ENCODE measurements at places on chromosomes 4 and X.

GRCh38 chrX:43446752-43447151 is 209.3 kb upstream of the MAOA start:
- no peak for DNase-seq

GRCh38 chr4:175656649-175657048 is 155.4 kb downstream of the GPM6A start:
- no peak for DNase-seq

DNA sequence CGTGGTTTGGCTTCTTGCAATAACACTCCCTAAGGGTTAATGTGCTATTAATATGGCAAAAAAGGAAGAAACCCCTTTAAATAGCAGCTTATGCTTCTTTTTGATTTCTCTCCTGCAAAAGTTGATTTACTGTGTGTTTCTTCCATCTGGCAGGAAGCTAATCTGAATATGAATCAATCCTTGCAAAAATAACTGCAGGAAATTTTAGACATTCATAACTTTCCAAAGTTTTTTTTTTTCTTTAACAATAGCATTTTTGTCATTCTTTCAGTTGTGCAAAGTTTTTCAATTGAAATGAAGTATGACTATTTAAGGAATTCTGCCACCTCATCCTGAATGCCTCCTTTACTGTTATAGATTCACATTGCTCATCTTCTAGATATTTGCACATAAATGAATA is 115.6 kb downstream of the SPANXA1 start:
- DNase-seq = no peak

DNA sequence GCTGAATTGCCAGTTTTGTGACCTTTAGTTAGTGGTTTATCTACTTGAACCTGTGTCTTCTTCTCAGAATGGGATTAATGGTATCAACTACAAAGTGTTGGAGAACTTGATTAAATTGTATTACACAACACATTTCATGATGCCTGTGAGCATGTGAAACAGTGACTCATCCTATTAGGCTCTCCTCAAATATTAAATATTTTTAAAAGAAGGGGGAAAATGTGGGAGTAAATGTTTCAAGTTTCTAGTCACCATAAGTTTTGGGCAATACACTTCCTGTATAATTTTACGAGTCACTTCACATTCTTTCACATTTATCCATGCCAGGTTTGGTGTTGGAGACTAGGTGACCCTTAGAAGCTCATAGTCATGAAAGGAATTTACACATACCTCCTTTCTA is 147.0 kb downstream of the HS3ST1 start:
- no peak for DNase-seq

DNA sequence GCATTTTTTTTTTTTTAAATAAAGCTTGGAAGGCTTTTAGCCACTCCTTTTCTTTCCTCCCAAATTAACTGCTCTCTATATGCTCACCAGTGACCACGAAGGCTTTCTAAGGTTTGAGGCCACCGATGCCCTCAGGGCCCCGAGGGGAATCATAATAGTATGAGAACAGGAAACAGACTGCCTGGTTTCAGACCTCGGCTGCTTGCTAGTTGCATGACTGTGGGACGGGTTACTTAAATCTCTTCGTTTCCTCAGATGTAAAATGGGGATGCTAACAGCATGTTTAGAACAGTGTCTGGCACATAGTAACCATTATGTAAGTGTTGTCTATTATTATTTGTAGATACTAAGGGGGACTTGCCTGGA is 3.6 kb downstream of the LINC00632 start:
- no peak for DNase-seq

GRCh38 chr4:101142259-101142658 is 205.1 kb downstream of the PPP3CA start:
- DNase-seq = no peak

- DNase-seq = no peak
Measured at GRCh38 chr4:85748654-85749053, 273.7 kb downstream of the ARHGAP24 start.

- no peak for DNase-seq
Measured at GRCh38 chrX:132009350-132009749, 13.8 kb upstream of the STK26 start.

- DNase-seq = no peak
Measured at GRCh38 chrX:67546496-67547423, 2.9 kb downstream of the AR start.

DNA sequence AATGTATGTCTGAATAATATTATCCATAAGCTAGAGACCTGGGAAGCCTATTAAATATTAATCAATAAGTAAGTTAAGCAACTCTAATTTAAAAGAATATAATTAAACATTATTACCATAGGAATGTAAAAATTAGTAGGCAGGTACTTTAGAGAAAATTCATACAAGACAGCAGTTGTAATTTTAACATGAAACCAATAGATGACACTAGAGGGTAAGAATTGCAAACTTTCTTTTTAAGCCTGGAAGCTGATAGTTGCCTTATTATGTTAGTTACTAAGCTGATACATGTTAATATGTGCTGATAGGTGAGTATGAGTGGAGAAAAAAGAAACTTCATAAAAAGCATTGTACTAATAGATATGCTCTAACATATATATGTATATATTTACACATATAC is 1157.4 kb downstream of the FAM133A start:
- DNase-seq = peak; percentile 11

DNA sequence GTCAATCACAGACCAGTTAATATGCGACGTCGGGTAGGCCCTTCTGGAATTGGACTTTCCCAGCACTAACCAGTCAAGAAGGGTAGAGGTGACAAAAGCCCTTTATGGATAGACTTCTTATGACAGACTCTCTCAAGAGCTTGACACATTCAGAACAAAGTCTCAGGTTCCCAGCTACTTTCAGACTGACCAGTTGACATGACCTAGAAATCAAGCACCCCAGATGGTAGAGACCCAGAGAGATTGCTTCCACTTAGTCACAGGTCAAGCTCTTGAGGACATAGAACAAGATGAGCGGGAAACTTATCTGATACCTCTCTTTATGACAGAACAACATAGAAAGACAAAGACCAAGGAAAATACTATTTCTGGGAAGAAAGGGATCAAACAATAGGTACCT is 21.4 kb upstream of the HERC6 start:
- DNase-seq = no peak

GRCh38 chr4:1579901-1580691 is 104.0 kb downstream of the FAM53A start:
- DNase-seq = no peak

DNA sequence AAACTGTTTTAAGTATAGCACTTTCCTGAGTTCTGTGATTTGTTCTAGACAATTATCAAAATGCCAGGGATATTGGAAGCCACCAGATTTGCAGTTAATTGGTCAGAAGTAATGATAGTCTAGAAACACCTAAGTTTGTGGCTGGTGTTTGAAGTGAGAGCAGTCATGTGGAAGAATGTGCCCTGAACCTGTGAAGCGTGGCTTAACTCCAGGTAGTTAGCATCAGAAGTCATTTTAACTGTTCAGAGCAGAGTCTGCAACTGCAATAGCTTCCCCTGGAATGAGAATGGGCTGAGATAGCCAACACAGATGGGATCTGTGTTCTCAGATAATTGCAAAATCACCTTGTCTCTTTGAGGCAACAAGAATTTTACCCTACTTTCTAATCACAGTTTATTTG is 255.1 kb upstream of the GK2 start:
- DNase-seq = no peak

DNA sequence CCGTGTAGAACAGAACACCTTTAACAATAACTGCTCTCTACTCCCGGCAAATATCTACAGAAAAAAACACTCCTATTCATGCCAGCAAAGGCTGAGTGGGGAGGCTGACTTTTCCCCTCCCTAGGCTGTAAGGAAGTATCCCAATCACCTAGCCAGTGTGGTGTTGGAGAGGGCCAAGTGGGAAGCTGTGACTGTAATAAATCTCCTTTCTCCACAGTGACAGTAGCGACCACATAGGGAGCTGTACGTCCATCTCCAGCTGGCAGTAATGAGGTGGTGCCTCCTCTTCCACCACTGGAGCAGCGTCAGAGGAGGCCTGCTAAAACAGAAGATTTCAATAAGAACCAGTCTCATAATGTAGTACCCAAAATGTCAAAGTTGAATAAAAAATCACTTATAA is 47.9 kb upstream of the PLAC1 start:
- DNase-seq = no peak

- DNase-seq = no peak
Measured at GRCh38 chr4:81260443-81261101, 45.5 kb upstream of the PRKG2 start.

DNA sequence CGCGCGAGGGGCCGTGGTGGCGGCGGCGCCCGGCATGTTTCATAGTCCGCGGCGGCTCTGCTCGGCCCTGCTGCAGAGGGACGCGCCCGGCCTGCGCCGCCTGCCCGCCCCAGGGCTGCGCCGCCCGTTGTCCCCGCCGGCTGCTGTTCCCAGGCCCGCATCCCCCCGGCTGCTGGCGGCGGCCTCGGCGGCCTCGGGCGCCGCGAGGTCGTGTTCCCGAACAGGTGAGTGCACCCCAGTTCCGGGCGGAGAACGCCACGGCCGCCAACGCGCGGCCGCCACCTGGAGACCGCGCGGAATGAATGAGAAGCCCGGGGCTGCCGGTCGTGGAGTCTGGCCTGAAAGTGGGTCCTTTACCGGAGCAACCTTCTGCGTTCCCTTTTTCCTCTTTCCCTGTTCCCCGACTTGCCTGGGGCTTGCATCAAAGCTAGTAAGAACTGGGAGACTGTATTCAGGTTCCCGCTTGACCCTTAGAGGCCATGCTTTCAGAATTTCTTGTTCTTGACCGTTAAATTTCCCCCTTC is 429 bp downstream of the NOCT start:
- no peak for DNase-seq

GRCh38 chr4:144104509-144105130 is 35.9 kb downstream of the GYPA start:
- DNase-seq = no peak

DNA sequence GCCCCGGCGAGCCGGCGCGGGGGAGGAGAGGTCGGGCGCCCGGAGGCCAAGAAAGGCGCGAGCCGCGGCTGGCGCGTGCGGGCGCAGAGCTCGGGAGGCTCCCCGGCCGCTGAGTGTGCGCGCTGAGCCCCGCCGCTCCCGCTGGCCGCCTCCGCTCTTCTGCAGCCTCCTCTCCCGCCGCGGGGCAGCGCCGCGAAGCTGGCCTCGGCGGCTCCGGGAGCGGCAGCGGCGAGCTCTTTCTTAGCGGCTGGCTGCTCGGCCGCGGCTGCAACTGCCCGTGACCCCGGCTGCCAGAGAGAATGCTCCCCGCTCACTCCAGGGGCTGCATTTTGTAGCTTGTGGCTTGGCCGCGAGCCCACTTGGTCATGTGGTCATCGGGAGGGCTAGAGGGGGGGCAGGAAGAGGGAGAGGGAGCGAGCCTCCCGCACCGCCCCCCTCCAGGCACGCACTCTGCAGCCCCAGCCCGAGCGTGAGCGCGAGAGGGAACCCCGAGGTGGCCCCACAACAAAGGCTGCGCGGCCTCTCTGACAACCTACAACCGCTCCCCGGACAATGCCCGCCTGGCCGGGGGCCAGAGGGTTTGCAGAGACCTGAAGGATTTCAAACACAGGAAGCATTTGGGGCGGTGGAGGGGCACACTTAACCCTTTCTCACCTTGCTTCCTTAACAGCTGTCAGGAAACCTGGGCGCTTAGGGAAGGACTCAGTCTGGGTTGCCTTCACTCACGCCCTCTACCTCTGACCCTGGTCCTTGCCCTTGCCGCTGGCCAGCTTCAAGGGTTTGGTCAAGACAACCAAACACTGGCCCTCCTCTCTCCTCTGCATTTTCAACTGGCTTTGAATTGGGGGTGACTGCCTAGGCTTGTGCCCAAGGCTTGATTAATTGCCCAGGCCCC is at the start of gene APLN:
Gene APLN, minus strand, starts transcription at position 305 of the 895 bp plus-strand sequence. CDS start 326 bp downstream, outside the sequence.
- DNase-seq = no peak

DNA sequence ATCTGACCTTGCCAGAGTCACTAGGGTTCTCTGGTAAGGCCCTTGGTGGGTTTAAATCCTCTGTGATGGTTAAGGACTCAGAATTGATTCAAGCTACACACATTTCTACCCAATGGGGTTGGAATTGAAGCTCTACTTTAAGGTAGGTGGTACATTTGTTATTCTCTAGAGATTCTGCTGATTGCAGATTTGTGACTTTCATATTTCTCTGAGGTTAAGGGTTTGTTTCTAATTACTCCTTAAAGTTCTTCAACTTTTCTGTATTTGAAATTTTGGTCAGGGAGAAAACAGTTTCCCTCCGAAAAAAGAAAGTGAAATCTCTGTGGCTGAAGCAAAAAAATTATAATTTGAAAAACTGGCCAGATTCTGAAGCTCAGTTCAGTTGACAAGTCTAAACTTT is 25.8 kb upstream of the USP46 start:
- DNase-seq = no peak

GRCh38 chrX:71908387-71908786 is 2.3 kb upstream of the NHSL2 start:
- DNase-seq = no peak

GRCh38 chr4:129994715-129995114 is 898.8 kb downstream of the C4orf33 start:
- no peak for DNase-seq

- DNase-seq = no peak
Measured at GRCh38 chr4:15286041-15286440, 141.8 kb upstream of the C1QTNF7 start.

DNA sequence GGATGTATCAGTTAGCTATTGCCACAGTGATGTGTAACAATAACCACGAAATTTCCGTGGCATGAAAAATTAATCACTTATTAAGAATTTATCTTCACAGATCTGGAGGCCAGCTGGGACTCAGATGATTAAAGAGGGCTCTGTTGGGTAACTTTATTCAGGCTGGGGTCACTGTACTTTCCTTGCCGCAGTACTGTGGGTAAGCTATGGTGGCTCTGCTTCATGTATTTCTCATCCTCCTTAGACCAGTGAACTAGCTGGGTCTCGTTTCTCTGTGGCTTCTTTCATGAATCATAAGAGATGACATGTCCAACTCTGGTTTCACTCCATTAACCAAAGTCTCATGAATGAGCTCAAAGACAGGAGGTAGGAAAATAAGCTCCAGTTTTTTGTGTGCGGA is 13.5 kb downstream of the TEX13B start:
- DNase-seq = no peak

- DNase-seq = no peak
Measured at GRCh38 chr4:22508376-22508775, 7.5 kb downstream of the ADGRA3 start.

DNA sequence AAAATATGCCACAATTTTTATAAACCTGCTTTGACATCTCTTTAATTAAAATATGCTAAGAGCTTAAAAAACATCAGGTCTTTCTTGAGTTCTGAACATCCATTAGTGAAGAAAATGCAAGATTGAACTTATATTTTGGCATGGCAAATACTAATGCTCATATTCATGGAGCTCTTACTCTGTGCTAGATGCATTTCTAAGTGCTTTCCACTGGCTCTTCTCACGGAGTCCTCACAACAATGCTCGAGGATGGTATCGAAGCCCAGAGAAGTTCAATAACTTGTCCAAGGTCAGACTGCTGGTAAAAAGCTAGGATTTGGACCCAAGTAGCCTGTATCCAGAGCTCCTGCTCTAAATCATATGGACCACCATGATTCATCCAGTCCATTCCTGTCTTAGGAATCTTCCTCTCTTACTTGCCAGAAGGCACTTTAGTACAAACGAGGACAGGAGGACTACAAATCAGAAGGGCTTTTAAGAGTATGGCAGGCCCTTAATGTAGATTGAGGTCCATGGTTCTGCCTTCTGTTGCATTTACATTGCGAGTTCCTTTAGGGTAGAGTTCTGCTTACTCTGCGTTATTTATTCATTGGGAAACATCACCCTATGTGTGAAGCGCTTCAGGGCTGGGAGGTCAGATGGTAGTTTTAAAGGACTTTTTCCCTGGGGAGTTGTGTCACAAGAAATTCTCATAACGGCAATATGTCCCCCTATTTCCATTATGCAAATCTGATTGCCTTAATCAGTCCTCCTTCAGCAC is 199.2 kb downstream of the RASL11B start:
- no peak for DNase-seq

Measured in NCI-H2081 treated with DMSO at 0.1 percent for 48 hours (cell line).